ENCODE measurements at places on chromosomes 12 and 14.

DNA sequence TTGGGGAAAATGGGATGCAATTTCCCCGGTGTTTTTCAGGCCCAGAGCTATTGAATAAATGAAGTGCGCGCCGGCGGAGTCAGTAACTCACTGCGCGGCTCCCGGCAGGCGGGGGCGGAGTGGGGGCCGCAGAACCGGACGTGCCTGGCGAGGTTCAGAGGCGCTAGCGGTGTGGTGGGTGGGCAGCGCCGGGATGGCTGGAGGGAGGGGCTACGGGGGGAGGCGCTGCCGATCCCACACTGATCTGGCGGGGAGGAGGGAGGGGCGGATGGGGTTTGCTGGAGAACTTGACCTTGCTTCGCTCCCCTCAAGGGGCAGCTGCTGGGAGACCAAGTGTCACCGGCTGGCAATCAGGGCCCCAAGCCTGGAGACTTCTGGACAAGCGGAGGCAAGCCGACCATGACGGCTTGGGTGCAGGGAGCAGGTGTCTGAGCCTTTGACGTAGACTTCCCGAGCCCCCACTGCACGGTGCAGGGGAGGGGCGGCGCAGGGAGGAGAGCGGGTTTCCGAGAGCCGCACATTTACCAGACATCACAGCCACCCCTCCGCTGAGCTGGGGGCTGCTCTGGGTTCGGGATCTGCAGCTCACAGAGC, 174.1 kb upstream of the RTL1 start:
- DNase-seq = no peak

- no peak for DNase-seq
Measured at GRCh38 chr12:1313906-1314305, 280.5 kb downstream of the FBXL14 start.

DNA sequence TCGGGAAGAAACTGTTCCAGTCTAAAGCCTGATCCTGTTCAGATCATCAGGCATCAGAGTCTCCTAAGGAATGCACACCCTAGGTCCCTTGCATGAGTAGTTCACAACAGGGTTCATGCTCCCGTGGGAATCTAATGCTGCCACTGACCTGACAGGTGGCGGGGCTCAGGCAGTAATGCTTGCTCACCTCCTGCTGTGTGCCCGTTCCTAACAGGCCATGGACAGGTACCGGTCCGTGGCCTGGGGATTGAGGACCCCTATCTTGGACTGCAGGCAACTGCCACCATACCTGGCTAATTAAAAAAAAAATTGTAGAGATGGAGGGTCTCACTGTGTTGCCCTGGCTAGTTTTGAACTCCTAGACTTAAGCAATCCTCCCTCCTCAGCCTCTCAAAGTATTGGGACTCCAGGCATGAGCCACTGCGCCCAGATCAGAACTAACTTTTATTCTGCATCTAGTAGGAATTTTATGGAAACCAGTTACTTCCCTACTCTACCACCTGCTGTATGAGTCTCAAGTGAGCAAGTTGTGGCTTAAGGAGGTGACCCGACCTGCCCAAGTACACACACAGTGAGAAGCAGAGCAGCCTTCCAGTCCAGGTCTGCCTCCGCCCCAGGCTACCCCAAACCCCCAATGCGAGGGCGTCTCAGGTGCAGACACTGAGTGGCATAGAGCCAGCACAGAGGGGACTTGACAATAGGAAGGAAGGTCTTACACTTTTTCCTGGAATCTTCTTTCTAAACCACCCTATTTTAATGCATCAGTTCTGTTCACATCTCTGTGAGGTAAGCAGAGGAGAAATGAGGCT, 2.5 kb upstream of the PAPLN start:
- DNase-seq = no peak

DNA sequence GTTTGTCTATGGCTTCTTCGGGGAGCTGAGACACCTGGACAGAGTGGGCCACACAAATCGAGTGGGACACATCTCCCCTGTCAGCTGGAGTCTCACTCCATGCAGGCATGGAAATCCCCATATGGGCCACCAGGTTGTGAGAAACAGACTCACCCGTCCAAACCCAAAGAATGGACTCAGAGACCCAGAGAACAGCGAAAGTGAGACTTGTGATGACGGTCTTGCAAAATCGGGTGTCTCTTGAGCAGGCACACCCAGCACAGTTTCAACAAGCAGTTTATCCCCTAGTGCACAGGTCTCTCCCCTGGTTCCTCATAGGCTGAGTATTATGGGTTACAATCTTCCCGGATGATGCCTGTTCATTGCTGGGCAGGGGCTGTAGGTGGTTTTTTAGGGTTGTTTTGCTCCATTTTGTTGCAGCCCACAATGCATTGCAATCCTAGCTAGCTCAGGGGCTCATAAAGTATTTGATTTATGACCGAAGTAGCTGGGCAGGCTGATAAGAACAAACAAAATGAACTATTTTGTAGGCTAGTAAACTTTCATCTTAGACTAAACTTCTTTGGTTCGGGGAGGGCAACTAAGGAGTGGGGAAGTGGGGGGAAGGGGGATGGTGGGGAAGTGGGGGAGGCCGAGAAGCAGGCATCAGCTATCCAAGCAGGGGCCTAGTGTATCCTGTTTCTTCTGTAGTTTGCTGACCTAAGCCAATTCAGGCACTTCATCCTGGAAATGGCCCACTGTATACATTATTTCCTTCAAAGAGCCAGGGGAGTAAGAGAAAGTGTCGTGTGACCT, 45.3 kb downstream of the IQSEC3 start:
- no peak for DNase-seq

DNA sequence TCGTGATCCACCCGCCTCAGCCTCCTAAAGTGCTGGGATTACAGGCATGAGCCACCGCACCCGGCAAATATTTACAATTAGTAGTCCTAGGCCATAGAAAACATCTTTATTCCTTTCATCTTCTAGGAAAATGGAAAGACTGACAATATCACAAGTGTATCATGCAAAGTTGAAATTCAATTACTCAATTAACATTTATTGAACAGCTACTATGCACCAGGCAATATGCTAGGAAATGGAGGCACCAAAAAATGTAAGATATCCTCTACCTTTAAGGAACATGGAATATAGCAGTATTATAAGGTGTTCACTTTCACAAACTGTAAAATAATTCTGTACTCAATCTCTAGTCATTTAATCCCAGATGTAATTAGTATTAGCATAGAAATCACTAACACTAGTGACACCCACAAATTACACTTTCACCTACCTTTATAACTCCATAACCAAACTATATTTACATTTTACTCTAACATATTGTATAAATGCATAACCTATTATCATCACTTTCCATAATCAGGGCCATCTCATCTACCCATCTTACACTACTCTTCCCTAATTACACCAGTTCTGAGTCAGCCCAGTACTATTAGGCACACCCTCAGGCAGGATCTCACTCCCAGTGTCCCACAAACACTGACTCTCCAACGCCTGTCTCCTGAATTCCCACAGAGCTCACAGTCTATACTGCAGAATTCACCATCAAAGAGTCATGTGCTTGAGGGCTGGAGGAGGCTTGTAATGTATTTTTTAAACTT, 10.4 kb downstream of the CORO1C start:
- no peak for DNase-seq

DNA sequence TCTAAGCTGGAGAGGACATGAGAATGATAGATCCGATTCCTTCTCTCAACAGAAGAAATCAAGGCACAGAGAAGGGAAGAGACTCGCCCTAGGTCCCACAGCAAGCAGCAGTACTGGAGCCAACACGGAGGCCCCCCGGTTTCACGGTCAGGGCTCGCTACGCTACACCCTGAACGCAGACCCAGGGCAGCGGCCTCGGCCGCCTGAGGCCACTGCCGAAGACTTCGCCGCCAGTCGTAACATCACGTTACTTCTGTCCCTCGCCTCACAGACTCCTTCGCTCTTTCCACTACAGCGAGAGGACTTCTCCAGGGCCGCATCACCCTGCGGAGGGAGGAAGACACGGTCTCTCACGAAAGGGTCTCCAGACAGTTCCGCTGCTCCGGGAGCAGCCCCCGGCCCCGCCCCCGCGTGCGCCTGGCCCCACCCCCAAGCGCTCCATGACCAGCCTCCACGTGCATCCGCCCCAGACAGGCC, 411 bp upstream of the DCAF4 start:
- no peak for DNase-seq

DNA sequence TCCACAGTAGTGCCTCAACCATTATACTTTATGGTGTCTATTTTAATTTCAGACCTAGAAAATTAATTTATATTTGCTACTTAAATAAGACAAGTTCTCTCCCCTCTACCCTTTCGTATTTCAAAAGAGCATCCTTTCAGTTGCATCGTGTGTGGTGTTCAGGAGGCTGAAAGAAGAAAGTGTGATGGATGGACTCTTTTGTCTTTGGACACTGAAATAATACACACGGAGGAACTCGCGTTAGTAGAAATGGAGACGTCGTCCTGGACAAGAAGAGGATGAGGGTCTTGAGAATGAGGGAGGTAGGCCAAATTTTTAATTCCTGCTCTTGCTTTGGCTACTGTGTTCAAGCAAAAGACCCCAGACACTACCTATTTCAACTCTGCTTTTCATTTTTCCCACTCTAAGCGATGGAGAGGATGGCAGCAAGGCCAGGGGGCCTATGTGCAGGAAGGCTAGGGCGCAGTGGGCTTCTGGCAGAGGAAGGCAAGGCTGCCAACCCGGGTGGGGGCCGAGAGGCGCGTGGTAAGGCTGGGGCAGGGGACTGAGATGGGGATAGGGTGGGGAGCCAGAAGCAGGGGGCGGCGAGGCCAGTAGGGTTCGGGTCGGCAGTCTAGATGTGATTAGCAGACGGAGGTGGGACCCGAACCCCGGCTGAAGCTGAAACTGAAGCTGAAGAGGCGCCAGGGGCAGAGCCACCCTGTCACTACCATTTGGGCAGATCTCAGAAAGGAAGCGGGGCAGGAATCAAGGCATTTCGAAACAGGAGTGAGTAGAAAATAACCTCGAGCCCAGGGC, 722 bp downstream of the TMED8 start:
- no peak for DNase-seq

Measured in C1 segment of cervical spinal cord (tissue), 14 donors.